ENCODE measurements at places on chromosomes 12 and 14. TPM values are rescaled to one million over a fixed set of nuclear protein-coding genes. Genes with fewer than 3 reads are reported as not detected.

Gene NTN4
- not detected for total RNA-seq

Gene SMOC1
- total RNA-seq: not detected

DNA sequence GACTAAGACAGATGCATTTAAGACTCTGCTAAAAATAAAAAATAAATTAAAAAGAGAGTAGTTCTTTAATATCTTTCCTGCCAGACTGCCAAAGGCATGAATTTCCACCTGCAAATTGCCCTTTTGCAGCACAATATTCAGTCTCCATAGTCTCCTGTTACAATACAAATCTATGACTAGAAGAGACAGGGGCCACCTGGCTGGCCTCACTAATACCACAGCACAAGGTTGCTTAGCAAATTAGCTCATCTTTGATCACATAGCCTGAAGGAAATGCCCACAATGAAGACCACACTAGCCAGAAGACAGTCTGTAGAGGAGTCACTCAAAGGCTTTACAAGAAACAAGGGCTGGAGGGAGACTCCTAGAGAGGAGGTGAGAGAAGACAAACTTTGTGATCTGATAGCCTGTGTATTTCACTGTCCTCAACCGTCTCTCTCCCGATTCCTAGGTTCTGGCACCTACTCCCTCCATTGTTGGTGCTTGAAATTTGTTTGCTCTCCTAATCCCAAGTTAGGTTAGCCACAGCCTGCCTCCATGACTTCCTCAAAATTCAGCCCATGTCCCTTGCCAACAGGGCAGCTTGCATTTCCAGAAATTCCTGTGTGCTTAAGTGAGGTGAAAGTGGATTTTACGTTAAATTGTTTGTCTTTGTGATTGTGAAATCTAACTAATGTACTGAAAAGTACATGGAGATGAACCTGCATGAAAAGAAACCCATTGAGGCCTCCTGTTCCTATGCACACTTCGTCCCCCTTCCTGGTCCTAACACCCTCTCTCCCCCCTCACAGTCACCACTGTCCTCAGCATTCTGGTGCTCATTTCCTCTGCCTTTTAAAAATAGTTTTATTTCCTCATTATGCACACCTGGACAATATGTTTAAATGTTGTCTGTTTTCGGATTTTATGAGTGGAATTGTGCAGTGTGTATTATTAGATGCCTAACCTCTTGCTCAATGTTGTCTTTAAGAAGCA is 88.7 kb upstream of the PLXNC1 start:
- no peak for DNase-seq

- no peak for DNase-seq
Observed at GRCh38 chr14:43407706-43408105, 1099.4 kb downstream of the FSCB start.

DNA sequence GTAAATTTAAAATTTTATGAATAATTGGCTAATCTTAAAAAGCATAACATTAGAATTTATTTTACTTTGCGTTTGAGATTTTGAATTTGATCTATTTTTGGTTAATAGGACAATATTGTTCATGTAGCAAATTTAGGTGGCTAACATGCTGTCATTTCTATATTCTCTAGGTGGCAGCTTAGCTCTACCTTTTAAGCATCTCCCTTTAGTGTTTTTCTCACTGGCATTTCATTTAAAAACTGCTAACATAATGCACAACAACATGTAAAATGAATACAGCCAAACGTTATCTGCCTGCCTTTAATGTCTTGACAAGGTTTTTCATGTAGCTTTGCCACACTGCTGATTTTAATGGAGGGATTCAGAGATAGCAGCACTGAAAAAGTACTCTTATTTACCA is 272.4 kb upstream of the FBXO33 start:
- DNase-seq: no peak

DNA sequence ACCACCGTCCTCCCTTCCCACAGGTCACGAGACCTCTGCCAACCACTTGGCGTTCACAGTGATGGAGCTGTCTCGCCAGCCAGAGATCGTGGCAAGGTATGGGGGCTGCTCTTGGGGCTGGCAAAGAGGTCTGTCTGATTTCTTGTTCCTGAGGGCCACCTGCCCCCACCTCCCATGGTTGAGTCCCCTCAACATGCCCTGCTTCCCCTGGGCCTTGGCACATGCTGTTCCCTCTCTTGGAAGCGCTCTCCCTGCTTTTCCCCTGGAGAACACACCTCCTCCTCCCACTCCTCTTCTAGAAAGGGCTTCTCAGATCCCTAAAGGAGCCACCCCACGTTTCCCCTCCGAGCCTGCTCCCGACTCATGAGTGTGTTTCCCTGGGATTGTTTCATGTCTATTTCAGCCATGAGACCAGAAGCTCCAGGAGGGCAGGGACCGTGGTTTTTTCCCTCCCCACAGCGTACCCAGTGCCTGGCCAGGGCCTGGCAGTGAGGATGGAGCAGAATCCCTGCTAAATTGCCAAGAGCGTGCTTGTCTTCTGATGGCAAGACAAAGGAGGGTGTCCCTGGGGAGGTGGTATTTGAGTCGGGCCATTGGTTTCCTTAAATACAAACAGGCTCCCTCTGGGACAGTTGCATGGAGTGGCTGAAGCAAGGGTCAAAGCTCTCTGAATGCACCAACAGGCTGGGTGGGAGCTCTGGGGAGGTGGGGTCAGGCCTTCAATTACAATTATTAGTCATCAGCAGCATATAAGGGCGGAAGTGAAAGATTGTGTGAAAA is 34.1 kb downstream of the CYP46A1 start:
- peak; percentile 28 for DNase-seq

DNA sequence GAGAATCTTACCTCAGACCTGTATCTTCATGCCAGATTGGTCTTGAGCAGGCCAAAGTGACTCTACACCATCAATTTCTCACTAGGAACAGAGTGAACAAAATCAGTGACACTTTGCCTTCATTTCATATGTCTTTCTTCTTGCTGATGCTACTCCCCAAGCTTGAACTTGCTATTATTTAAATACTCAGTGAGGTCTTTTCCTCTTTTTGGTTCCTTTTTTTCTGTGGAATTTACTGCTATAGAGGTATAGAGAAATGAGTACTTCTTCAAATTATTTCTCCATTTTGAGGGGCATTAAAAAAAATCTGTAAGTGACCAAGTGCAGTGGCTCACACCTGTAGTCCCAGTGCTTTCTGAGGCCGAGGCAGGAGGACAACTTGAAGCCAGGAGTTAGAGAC is at the start of gene GPR33:
Gene GPR33, minus strand, starts transcription at position 154 of the 400 bp plus-strand sequence. CDS start 4,074 bp downstream, outside the sequence.
- DNase-seq: no peak

Gene GLIPR1L2
- total RNA-seq: not detected

DNA sequence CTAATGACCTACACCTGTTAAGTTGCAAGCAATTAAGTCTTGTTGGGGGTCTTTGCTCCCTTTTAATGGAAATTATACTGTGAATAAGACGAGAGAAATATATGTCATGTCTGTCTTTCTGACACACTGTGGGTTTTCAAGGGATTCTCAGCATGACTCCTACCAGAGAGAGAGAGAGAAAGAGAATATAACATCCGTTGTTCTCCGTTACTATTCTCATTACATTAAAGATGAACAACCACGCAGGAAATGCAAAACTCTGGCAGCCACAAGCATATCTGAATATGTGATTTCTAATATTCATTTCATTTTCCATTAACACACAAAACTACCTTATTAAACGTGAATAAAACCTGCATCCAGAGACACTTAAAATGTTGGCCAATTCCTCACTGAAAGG is 67.3 kb upstream of the EGLN3 start:
- no peak for DNase-seq

Gene TSPAN8
- total RNA-seq: not detected

DNA sequence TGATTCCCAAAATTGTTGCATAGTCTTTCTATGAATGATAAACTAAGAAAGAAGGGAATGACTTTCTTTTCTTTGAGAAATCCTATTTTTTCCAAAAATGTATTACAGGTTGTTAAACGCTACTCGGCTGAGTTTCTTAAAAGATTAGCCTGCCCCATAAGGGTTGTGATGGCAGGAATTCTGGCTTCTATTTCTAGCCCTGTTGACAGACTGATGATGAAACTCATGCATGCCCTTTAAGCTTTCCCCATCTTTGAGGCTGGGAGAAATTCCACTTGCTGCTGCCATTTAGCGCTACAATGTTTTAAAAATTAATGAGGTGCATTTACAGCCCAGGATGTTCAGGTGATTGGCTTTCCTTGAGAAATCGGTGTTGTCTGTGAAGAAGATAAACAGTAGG is 33.2 kb upstream of the RASSF3 start:
- no peak for DNase-seq

- no peak for DNase-seq
Observed at GRCh38 chr14:37593511-37594237, 1.4 kb downstream of the FOXA1 start.

Gene KRT8
- 0.41 TPM for total RNA-seq

Gene TAS2R30
- 2.1 TPM for total RNA-seq

GRCh38 chr12:40907115-40907527 is 214.9 kb downstream of the CNTN1 start:
- DNase-seq: peak; percentile 46

Gene CLEC4C
- total RNA-seq: not detected

All from activated CD8-positive, alpha-beta memory T cell treated with anti-CD3 and anti-CD28 coated beads, Interleukin-2, amount 10 ng/mL, durations not matched to agents 7 days and 5 days (primary cell).